ENCODE measurements at places on chromosomes 7 and 10. TPM values are rescaled to one million over a fixed set of nuclear protein-coding genes. Genes with fewer than 3 reads are reported as not detected.

Gene AGR2
- 0.40 TPM for total RNA-seq

DNA sequence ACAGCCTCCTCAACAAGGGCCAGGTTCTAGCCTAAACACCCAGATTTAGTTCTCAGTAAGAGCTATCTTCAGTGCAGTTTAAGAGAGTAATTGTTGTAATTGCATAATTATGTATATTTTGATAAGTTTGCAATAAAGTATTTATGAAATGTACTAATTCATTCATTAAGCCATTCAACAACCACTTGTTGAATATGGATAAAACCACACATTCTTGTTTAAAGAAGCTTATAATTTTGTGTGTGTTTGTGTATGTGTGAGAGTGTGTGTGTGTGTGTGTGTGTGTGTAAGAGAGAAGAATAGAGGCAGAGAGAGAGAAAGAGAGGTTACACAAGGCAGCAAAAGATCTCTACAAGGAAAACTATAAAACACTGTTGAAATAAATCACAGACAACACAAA lies 115.0 kb upstream of the SLC25A13 start:
- no peak for DNase-seq

- DNase-seq, result no peak
Observed at GRCh38 chr10:8874972-8875371, 820.5 kb downstream of the GATA3 start.

DNA sequence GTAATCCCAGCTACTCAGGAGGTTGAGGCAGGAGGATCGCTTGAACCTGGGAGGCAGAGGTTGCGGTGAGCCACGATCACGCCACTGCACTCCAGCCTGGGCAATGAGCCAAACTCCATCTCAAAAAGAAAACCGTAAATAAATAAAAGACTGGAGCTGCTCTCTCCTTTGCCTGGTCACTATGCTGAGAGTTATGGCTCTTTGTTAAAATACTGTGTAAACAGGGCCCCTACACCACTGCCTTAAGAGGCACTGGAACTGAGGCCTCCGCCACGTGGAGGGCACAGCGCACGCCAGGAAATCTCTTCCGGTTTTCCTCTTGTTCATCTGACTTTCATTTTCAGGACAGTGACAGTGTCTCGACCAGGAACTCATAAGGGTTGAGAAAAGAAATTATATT lies 123.3 kb downstream of the PAXIP1 start:
- DNase-seq, result no peak

- DNase-seq, result no peak
Observed at GRCh38 chr7:70307544-70308106, 709.4 kb downstream of the AUTS2 start.
